ENCODE measurements at places on chromosomes 1 and 21.

DNA sequence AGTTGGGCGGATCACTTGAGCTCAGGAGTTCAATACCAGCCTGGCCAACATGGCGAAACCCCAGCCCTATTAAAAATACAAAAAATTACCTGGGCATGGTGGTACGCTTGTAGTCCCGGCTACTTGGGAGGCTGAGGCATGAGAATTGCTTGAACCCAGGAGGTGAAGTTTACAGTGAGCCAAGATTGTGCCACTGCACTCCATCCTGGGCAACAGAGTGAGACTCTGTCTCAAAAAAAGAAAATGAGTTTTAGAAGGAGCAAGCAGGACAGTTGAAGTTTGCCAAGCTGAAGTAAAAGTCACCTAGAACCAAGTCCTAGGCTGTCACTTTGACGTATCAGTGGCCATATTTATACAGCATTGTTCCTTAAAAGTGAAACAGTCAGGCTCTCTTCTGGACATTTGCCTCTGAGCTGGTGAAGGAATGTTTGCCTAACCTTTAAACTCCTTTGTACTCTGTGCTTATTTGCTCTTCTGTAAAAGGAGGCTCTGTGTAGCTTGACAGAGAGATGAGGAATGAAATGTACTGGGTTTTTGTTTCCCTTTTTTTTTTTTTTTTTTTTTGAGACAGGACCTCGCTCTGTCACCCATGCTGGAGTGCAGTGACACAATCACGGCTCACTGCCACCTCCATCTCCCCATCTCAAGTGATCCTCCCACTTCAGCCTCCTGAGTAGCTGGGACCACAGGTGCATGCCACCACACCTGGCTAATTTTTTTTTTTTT is 2.8 kb downstream of the RAB4A start:
- no peak for DNase-seq

DNA sequence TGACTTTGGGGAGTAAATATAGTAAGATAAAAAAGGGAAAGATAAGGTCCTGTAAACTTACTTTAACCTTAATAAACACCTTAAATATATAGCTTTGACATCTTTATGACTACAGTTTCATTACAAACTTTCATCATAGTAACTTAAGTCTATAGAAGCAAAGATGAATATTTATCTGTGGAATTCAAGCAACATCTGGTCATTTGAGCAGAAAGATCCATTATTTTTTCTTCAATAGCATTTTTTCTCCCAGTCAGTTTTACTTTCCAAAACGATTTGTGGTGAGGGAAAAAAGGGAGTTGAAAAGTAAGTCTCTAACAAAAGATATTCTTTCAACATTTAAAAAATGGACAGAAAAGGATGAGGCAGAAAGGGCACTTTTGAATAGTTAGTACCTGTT is 69.0 kb downstream of the HMCN1 start:
- DNase-seq = no peak

DNA sequence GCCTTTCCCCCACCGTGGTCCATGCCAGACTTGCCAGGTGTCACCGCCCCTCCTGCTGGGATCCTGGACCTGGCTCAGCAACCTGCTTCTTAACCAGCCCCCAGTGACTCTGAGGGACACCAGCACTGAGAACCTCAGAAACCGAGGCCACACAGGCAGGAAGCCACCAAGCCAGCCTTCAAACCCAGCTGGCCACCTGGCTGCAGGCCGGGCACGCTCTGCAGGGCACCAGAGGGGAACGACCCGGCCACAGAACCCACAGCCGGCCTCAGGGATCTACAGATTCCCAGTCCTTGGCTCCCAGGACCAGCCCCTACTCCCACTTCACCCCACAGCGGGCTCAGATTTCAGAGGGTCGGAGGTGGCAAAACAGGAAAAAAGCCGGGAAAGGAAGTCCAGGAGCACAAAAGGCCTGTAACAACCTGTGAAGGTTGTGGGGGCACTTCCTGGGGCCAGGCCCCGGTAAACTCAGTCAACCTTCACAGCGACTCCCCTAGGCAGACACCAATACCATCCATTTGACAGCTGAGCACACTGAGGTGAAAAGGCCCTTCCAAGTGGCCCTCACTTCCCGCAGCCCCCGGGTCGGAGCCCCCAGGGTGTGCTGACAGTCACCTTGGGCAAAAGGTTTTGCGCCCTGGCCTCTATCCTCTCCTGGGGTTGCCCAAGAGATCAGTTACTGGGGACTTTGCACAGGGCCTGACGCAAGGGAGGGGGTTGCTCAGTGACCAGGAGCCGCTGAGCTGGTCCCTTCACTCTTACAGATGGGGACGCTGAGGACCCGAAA is 14.1 kb downstream of the RUNX3 start:
- no peak for DNase-seq

DNA sequence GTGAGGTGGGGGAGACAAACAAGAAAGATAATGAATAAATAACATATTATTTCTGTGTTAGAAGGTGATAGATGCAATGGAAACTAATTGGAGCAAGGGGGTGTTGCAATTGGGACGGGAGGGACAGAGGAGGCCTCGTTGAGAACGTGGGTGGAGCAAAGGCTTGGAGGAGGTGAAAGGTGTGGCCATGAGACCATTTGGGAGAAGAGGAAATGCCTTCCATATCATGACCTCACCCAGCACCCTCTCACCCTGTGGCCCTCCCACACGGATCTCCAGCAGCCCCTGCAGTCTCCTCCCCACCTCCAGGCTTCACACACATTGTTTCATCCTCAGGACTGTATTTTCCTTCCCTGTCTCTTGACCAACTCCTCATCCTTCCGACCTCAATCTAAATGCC is 85.3 kb upstream of the ARHGAP29 start:
- peak; percentile 31 for DNase-seq

DNA sequence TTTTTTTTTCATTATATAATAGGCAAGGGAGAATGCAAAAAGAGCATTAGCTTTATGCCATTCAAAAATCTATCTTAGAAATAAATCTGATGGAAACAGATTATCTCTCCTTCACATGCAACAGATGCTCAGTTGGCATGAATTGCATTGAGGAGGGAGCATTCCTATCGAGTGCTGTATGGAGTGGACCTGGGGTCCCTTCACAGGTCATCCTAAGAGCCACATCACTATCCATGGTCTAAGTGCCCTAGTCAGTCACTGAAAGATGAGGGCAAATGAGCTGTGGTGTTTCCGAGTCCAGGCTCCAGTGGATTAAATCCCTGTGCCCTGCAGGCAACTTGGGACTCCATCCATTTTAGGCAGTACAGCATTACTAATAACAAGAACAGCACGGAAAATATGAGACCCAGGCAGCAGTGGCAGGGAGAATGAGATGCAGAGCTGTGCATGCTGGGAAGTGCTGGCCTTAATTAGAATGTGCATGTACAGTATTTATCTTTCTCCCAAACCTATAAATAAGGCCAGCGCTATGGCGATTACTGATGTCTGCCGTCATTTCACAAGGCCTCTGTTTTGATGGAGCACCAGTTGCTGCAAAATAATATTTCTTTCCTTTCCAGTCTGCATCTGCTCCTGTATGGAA is 512.3 kb upstream of the PLXNA2 start:
- DNase-seq = no peak

DNA sequence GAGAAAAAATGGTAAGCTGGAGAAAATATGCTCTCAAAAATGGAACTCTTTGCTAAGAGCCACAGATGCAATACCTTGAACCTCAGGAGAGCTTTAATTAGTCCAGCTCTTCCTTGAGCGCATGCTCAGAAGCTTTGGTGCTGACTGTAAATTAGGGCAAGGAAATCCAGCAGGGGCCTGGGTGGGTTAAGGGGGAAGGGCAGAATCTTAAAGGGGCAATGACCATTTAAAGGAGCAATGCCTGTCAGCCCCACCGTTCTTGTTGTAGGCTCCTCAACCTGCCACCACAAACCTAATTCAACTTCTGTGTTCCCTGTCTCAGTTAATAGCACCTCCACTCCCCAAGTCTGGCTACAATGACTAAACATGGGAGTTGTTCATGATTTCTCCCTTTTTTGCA is 6.8 kb upstream of the SLC22A15 start:
- DNase-seq = peak; percentile 6

DNA sequence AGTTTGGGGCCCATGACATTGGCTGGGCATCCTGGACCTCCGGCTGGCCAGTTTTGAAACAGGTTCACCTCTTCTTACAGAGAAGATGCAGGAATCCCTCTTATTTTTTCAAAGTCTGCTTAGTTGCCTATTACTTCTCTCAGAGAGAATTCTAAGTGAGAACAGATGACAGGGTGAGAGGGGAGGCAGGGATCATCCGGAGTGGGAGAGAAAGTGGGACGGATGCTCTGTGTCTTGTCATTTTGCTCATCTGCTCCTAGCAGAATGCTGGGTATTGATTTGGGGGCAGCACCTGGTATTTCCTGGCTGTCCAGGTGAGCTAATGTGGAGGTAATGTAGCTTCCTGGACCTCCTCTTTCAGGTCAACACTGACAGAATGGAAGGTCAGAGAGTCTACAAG is 32.4 kb downstream of the GNG4 start:
- DNase-seq = no peak

Data from fibroblast of skin of scalp (primary cell).